ENCODE measurements at places on chromosomes 12 and 14. TPM values are rescaled to one million over a fixed set of nuclear protein-coding genes. Genes with fewer than 3 reads are reported as not detected.

- DNase-seq = no peak
Measured at GRCh38 chr12:65493913-65494245, 215.4 kb downstream of the MSRB3 start.

- DNase-seq = no peak
Measured at GRCh38 chr14:20560961-20561360, at the start of gene RNASE9. Gene RNASE9 (minus strand): TSS chr14:20561047.

Gene KLHL33
- polyA plus RNA-seq = 0.50 TPM

Gene MIA2
- 81.6 TPM for polyA plus RNA-seq

Gene TRPV4
- polyA plus RNA-seq = 12.4 TPM

Data from right renal pelvis (tissue), 4 donors.